Uterus (tissue), 4 donors: ENCODE measurements at places on chromosomes 4 and X. TPM values are rescaled to one million over a fixed set of nuclear protein-coding genes. Genes with fewer than 3 reads are reported as not detected.

The PABPC1L2B gene
- 0.28 TPM for total RNA-seq

The RAB33A gene
- 3.0 TPM for total RNA-seq

The VCX3A gene
- total RNA-seq: not detected

The TMSB15A gene
- total RNA-seq: 4.7 TPM

The FANCB gene
- 0.51 TPM for total RNA-seq
